Activated CD4-positive, alpha-beta T cell treated with anti-CD3 and anti-CD28 coated beads for 48 hours (primary cell): ENCODE measurements at places on chromosomes 4 and X.

DNA sequence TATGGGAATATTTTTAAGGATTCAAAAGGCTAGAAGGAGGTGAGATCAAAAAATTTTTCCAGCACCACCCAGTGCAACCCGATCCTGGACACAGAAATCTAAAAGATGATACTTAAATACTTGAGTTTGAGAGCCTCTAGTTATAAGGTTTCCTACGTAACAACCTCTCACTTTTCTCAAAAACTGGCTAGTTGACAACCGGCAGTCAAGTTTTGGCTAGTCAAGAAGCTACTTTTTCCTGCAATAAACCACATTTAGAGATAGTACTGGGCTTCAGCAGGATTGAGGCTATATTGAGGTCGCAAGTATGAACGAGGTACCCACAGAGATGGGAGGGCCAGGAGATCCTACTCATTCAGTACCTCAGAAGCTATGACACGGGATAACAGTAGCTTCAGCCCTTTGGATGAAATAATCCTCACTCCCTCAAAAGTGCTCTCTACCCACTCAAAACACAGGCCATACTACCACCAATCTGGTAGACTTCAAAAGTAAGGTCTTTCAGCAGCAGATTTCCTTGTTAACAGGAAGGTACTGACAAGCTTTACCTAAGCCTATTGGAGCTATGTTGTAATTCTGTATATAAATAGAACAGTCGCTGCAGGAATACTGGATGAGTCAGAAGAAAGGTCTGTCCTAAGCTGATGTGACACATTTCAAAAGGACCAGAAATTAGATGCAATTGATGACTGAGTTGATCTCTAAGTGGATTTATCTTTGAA is 1.5 kb upstream of the TSPAN5 start:
- DNase-seq, result no peak

- DNase-seq, result no peak
Observed at GRCh38 chr4:151175754-151176631, 76.6 kb downstream of the RPS3A start.

GRCh38 chr4:163556650-163557391 is 62.3 kb downstream of the TMA16 start:
- DNase-seq, result no peak

- no peak for DNase-seq
Observed at GRCh38 chr4:77110730-77111129, 34.9 kb upstream of the CCNI start.

GRCh38 chr4:1723131-1723801 is 1.9 kb downstream of the TACC3 start:
- peak; percentile 78 for DNase-seq

- DNase-seq, result no peak
Observed at GRCh38 chr4:42446823-42447222, 49.5 kb downstream of the SHISA3 start.
